ENCODE measurements at places on chromosomes 7 and 10. TPM values are rescaled to one million over a fixed set of nuclear protein-coding genes. Genes with fewer than 3 reads are reported as not detected.

HOGA1 gene
- total RNA-seq = 1.3 TPM

PCGF5 gene
- total RNA-seq = 46.3 TPM

NAT16 gene
- total RNA-seq = not detected

DNA sequence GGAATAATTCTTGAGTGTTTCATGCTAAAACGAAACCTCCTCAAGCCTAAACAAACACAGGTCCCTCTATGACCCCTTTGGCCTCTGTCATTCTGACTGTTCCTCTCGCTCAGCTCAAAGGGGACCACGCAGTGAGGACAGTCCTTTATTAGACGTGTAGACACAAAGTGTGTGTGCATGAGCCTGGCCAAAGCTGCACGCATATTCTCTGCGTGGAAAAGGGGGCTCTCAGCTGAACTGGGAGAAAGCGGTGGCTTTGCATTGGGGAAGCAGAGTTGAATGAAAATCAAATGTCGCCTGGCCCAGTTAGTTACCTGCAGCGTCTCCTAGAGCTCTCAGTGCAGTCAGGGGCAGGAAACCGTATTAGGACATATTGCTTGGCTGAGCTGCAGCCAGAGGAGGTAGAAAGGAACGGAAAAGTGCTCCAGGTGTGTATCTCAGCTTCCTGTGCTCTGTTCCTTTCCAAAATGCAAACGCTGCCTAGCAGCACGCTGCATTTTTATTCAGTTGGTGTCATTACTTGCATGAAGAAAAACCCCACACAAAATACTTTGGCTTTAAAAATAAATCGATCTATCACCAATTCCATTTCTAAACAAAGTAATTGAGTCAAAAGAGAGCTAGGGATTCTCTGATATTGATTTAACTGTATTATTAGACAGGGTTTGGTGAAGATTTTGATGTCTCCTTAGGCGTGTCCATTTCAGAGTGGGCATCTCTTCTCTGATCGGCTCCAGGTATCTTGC lies 4.9 kb downstream of the GATA3 start:
- DNase-seq = no peak

GRCh38 chr10:118332236-118332635 lies 9.9 kb downstream of the FAM204A start:
- DNase-seq = no peak

GRCh38 chr7:15087771-15088170 lies 185.2 kb upstream of the DGKB start:
- DNase-seq = no peak

- no peak for DNase-seq
These were observed 172.6 kb downstream of the FAM107B start for GRCh38 chr10:14601872-14602725.

DNA sequence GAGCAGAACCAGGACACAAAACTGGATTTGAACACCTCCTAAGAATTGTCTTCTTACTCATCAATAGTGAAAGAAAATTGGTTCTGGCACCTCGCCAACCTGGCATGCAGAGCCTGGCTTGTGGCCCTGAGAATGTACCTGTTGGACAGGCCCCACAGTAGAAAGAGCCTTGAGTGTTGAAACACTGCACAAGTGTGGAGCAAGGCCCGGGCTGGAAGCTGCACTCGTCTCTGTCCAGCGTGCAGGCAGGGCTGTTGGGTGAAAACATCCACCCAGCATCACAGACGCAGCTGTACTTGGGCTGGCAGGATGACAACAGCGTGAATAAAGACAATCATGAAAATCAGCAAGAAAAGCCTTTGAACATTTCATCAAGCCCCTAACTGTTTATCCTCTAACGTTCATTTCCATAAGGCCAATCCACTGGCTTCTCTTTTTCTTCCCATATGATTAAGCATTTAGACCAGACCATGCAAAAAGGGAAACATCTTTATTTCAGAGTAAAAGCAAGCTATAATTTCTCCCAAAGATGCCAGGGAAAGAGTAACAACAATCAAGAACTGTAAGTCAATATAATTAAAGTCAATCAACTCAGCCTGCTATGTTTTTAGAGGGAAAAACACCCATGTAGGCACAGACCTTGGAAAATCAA lies 15.6 kb downstream of the CUBN start:
- no peak for DNase-seq

- no peak for DNase-seq
These were observed 54.3 kb upstream of the DPYSL4 start for GRCh38 chr10:132132421-132132841.

Data from ureter (tissue), 1 donor.